A375 (cell line): ENCODE measurements at places on chromosomes 2 and 18. TPM values are rescaled to one million over a fixed set of nuclear protein-coding genes. Genes with fewer than 3 reads are reported as not detected.

The MYOM1 gene
- 0.08 and 0.41 TPM in 2 replicates for total RNA-seq

The ALPI gene
- not detected in 2 replicates for total RNA-seq

The SLC9A4 gene
- total RNA-seq = not detected in 2 replicates

The NCKAP5 gene
- total RNA-seq = 1.1 and 4.9 TPM in 2 replicates
